ENCODE measurements at places on chromosomes 1 and 21.

- no peak for DNase-seq
These were observed 33.3 kb downstream of the COQ8A start for GRCh38 chr1:226973371-226973897.

DNA sequence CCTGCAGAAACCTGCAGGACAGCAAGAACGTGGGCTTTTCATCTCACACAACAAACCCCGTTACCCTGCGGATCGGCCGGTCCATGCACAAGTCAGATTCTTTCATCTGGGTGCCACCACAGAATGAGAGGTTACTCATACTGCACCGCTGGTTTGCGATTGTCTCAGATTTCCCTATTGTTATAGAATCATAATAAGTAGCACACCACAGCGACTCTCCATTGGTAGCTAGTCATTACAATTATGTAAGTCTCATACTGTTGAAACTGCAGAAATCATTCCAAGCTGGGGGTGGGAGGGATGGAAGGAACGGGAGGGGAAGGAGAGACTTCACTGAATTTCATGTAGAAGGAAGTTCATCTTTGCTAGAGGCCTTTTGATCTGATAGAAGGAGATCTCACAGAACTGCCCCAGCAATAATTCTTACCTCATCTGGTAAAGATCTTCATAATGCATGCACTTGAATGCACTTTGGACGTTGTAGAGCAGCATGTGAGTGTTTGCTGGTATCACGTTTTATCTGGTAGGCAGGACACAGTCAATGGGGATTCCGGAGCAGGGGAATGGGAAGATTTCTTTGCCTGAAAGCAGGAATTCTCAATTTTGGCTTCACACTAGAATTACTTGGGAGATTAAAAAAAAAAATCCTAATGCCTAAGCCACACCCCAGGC is 221.1 kb downstream of the KIF26B start:
- no peak for DNase-seq

DNA sequence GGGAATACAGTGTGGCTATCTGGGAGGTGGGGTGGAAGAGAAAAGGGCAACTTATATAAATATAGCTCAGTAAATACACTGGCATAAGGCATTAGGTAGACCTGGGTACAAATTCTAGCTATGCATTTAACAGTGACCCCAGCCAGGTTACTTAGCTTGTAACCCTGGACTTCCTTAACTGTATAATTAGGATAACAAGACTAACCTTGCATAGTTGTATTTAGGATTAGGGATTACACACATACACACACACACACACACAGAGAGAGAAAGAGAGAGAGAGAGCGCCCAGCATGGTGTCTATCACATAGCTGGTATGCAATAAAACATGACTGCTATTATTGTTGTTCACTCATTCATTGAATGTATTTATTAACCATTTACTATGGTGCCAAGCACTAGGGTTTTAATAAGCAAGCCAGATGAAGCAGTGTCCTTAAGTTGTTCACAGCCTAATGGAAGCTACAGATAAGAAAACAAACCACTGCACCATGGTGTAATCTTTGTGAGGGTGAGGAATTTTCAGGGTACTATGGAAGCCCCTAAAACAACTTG is 251.4 kb downstream of the ZNF648 start:
- DNase-seq, result no peak

DNA sequence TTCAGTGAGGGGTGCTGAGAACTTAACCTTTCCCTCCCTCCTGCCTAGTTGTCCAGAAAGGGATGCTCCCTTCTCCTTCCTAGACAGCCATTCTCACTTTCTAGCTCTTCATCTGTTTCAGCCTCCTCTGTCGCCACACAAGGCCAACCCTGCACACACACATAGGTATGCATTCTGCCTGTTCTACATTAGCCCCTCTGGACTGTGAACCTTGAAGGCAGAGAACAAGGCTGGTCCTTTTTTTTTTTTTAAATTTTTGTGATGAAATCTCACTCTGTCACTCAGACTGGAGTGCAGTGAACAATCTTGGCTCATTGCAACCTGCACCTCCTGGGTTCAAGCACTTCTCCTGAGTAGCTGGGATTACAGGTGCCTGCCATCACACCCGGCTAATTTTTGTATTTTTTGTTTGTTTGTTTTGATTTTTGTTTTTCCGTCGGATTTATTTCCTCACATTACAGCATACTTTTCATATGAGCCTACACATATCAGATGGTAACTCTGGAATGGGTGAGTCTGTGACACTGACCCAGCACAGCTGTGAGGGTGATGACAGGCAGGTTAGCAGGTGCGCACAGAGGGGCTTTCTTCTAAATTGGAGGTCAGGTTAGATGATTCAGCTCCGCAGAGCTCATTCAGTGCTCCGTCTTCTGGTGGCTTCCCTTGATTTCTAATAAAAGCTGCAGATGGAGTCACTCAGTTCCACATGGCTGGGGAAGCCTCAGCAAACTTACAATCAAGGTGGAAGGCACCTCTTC is 4.9 kb upstream of the AKR1A1 start:
- DNase-seq, result no peak

GRCh38 chr1:222923506-222923905 is 108.7 kb downstream of the DISP1 start:
- no peak for DNase-seq

- no peak for DNase-seq
These were observed 81.2 kb downstream of the RIPK4 start for GRCh38 chr21:41685511-41686149.

- DNase-seq, result no peak
These were observed 76.6 kb upstream of the IPO9 start for GRCh38 chr1:201752333-201752732.

- DNase-seq, result no peak
These were observed 15.0 kb upstream of the TTC22 start for GRCh38 chr1:54816130-54816529.

DNA sequence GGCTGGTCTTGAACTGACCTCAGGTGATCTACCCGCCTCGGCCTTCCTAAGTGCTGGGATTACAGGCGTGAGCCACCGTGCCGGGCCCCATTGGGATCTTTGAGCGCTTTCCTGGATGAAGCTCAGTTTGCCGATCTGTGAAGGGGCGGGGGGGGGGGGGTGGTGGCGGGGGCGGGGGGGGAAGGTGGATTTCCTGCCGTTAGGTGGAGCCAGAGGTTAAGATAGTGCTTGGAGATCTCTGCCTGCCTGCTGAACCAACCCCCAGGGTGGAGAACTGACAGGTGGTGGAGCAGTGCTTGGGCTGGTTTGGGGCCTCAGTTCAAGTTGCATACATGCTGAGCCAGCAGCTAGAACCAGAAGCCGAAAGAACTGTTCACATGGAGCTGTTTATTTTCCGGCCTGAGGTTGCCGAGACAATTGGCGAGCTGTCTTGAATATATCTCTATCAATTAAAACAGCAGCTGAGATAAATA is 1.7 kb downstream of the TMCC2 start:
- peak; percentile 43 for DNase-seq

DNA sequence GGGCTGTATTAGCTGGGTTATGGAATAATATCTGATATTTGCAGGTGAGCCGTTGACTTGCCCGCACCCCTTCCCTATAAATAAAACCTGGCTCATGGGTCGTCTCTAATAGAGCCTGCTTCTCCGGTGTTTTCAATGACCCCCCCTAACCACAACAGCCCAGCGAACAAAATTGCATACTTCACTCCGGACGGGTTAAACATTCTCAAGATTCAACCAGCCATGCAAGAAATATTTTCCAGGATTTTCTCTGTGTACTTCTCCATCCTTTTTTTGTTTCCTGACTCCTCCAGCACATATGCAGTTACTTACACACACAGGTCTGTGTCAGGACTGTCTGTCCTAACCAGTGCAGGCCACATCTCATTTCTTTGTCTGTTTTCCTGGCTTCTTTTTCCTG is 267.7 kb downstream of the ZNF648 start:
- DNase-seq, result no peak

GRCh38 chr1:61501971-61502916 is 222.7 kb downstream of the TM2D1 start:
- no peak for DNase-seq

DNA sequence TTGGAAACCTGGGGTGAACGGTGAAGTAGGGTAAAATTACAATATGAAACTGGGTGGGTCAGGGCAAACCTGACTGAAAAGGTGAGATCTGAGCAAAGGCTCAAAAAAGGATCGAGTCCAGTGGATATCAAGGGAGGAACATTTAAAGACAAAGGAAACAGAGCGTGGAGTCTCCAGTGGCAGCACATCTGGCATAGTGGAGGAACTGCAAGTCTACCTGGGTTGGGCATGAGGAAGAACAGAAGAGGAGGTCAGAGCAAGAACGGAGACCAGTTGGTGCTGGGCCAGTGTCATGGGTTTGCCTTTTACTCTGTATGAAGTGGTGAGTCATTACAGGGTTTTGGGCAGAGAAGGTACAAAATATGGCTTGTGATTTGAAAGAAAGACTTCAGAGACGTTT is 163.7 kb downstream of the NTPCR start:
- DNase-seq, result no peak

- no peak for DNase-seq
These were observed 204.1 kb downstream of the COL24A1 start for GRCh38 chr1:85952460-85952859.

DNA sequence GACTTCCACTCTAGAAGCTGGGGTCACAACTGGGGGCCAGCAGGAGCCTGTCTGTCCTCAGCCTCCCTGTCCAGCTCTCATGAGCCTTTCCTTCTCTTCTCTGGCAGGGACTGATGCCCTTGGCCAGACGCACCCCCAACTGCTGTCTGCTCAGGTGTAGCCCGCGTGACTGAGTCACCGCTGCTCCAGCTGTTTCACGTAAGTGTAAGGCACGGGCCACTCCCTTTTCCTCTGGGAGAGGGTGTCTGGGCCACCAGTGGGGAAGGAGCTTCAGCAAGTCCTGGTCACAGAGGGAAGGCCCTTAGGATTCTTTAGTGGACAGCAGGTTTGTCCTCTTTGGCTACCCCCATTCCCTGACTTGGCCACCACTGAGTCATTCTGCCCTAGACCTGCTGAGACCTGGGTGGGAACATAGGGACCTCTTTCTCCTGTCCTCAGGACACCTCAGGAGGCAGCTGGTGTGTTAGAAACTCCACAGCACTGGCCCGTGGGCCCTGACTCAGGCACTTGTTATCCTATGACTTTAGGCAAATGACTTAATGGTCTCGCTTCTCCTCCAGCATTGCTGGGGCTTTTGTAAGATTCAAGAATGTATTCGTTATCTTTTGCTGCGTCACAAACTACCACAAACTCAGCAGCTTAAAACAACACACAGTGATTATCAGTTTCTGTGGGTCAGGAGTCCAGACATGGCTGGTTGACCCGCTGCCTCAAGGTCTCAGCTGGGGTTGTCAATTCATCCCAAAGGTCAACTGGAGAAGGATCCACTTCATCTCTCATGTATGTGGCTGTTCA is 64.8 kb downstream of the FAM163A start:
- no peak for DNase-seq

DNA sequence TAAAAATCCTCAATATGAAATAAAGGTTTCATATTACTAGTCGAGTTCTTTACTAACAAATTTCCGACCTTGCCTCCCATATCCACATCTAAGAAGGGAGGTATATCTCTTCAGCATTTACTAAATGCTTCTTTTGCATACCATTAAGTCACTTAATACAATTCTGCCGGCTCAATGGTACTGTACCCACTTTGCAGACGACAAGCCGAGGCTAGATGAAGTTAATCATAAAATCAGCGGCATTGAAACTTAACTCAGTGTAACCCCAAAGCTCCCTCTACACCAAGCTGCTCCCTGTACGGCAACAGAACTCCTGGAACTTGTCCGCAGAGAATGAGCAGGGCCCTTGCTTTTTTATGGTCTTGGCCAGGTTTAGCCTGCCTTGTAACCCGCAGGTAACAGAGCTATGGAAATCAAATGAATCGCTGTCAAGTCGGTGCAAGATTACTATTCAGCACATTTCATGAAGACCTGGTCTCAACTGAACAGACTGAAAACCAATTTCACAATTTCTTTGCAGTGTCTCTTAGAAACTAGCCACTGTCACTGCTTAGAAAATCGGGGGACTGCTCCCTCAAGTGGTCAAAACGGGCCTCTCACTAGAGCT is 738 bp downstream of the INTS7 start:
- no peak for DNase-seq

GRCh38 chr21:41488080-41488479 is 19.9 kb downstream of the TMPRSS2 start:
- no peak for DNase-seq

DNA sequence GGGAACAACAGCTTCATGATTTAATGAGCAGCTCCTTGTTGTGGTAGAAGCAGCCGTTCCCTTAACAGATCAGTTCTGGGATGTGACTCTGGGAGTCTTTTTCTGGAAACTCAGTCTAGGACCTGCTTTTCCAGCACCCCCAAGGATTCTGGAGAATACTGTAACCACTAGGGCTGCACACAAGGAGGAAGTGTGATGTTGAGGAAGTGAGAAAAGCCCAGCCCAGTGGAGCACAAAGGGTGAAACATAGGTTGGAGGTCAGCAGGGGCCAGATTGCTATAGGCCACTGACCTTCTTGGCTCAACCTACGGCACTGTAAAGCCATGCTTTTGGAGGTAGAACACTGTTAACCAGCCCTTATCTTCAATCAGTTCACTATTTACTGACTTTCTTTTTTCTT is 10.1 kb upstream of the PLA2G5 start:
- DNase-seq, result no peak

- no peak for DNase-seq
These were observed 9.6 kb downstream of the FNDC7 start for GRCh38 chr1:108722292-108722691.

DNA sequence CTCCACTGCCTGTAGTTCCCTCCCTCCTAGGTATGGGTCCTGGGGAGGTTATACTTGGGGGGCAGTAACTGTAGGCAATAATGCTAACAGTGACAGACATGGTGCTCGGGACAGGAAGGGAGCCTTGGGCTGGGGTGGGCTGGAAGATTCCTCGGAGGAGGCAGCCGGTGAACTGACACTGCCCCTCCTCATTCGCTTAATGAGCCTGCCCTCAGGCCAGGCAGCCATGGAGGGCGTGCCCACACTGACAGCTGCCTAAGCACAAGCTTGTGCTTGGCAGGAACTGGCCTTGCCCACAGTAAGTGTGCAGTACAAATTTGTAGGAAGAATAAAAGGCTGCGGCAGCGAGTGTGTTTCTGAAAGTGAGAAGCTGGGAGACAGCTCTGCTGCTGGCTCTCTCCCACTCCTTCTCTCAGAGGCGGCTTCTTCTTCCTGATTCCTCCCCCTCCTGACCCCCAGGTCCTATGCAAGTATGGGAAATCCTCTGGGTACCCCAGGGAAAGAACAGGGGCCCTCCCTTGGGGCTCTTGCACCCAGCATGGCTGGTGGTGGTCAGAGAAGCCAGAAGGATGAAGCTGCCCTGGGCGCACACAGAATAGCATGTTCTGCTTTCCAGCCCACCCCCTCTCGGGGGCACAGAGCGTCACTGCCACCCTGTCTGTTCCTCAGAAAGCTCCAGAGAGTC is 23.6 kb downstream of the OPTC start:
- no peak for DNase-seq
